ENCODE measurements at places on chromosomes 5 and 9.

DNA sequence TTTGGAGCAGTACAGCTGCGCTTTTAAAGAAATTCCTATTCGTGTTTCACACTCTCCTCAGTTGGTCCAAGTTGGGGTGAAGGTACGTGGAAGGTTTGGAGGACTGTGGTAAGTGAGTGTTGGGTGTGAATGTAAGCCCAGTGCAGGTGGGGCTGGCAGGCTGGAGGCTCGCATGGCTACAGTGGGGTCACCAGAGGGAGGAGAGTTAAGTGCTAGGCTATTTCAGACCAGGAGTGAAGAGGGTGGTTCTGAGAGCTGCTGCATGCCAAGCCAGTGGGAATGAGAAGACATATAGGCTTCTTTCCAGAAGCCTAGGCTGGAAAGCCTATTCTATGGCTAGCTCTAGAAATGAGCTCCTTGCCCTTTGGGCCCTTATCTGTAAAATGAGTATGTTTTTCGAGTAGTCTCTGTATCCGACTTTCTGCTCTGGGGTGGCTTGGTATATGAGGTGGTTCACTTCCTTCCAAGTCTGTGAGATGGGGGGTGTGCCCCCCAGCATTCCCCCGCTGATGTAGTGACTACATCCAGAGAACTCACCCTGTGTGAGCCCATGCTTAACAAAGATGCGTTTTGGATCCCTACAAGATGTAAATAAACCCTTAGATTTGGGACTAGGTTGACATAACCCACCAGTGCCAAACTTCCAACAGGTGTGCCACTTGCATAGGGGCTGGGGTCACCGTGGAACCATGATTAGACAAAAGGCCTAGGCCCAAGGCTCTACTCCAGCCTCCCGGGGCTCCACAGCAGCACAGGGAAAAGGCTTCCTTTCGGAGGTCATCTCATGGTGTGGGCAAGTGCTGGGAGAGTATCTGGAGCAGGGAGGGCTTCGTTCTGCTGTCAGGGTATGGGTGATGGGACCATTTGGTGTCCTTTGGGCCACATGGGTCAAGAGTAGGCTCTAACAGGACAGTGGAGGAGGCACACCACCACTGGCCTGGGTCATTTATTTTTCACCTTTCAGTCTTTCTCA is 2.6 kb downstream of the TCF7 start:
- no peak for DNase-seq

GRCh38 chr9:80175286-80176150 is 603.8 kb downstream of the TLE4 start:
- peak; percentile 55 for DNase-seq

DNA sequence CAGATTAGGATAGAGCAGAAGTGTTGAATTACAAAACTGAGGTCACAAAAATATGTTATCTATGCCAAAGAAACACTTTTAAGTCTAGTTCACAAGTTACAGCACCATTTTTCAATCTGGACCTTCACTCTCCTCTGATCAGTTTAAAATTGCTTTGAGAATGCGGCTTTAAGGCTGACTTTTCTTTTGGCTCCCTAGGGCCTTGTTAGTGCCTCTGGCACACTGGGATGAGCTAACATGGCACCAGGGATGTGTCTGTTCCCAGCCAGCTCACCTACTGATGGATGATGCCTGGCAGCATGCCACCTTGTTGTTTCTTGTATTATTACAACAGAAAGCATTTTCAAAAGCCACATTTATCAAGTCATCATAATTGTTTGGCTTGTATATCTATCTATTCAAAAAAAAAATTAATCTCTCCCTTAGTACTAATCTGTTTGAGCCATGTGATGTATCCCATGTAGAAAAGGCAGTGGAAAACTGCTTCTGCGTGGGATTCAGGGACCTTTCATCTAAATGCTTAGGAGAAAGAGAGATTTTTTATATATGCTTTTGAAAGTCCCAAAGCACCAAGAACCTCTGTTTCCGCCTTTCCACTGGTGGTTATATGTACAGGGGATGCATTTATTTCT is 46.6 kb downstream of the ADAMTSL1 start:
- DNase-seq = no peak

GRCh38 chr5:134510970-134511795 is 14.3 kb upstream of the JADE2 start:
- DNase-seq = no peak

DNA sequence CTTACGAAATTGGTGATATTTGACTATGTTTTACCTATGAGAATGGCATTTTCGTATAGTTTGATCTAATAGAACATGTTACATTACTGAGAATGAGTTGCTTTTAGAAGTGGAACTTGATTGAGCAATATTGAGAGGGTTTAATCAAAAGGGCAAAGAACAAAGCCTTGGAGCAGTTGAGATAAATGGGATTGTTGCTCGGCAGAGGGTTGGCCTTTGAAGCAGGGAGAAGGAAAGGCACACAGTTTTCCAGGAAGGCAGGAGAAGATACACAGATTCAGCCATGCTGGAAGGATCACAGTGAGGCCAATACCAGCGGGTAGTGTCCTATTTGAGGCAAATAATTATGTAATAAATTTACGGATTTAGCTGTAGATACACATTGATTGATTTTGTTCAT is 19.5 kb downstream of the MAN2A1 start:
- no peak for DNase-seq

GRCh38 chr9:134519375-134520070 is 122.1 kb upstream of the COL5A1 start:
- no peak for DNase-seq

DNA sequence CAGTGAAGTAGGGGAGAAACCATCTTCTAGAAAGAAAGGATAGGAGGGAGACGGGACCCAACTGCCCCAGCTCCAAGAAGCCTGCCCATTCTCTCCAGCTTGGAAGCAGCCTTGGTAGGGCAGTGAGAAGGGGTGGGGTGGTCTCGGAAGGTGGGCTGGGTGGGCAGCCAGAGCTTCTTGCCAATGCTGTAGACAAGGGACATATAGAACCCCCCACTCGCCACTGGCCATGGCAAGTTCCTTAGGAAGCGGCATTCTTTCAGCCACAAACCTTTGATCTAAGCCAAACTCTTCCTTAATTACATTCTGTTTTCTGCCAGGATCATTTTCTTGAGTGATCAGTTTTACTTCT is 90.2 kb downstream of the PSD2 start:
- no peak for DNase-seq

- DNase-seq = no peak
Observed at GRCh38 chr5:39505791-39506190, 81.0 kb upstream of the DAB2 start.

DNA sequence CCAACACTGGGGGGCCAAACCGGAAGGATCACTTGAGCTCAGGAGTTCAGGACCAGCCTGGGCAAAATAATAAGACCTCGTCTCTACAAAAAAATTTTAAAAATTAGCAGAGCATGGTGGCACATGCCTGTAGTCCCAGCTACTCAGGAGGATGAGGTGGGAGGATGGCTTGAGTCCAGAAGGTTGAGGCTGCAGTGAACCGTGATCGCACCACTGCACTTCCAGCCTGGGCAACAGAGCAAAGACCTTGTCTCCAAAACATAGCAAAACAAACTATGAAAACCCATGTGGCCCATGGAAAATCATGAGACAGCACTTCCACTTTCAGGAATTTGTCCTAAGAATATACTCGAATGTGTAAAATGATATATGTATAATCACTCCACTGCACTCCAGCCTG is 6.1 kb downstream of the SETX start:
- DNase-seq = no peak

DNA sequence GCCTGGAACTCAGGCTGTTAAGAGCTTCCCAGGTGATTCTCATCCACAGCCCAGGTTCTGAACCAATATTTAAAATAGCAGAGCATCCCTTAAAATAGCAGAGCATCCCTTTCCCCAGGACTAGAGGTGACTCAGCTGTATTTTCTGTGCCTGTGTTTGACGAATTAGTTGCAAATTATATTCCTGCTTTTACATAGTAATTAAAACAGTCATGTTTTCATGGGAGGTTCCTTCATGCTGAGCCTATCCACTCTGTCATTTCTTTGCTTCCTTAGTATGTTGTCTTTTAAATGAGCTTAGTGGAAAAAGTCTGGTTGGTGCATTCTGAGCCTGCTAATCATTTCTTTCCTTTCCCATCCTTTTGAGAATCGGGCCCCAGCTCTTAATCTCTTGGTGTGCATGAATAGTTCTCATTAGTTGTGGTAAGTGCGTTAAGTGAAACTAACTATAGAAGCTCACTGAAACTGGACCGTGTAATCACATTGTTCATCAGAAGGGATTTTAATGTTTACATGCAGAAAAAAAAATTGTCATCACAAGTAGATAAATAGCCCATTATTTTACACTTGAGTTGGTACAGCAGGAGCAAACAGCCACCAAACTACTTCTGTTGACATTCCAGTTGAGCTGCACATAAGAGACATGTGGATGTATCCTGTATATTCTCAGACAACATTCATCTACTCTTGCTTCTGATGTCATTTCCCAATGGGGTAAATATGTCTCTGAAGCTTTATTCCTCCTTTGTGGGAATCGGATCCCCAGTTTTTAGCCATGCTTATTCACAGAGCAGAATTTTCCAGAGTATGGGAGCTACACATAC is 596.9 kb upstream of the WWC1 start:
- DNase-seq = no peak

DNA sequence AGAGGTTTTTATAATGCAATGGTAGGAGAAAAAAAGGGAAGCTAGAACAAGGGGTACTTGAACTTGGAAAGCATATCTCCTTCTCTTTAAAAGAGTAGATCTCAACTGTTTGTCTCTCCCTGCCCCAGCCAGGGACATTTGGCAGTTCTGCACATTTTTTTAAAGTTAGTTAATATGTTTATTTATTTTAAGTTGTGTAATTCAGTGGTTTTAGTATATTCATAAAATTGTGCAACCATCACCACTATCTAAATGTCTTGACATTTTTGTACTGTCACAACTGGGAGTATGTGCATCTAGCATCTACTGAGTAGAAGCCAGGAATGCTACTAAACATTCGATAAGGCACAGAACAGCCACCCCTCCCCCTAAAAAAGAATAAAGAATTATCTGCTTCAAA is 103.5 kb upstream of the DPYSL3 start:
- no peak for DNase-seq

GRCh38 chr5:38667499-38667776 is 111.0 kb upstream of the LIFR start:
- DNase-seq = no peak

DNA sequence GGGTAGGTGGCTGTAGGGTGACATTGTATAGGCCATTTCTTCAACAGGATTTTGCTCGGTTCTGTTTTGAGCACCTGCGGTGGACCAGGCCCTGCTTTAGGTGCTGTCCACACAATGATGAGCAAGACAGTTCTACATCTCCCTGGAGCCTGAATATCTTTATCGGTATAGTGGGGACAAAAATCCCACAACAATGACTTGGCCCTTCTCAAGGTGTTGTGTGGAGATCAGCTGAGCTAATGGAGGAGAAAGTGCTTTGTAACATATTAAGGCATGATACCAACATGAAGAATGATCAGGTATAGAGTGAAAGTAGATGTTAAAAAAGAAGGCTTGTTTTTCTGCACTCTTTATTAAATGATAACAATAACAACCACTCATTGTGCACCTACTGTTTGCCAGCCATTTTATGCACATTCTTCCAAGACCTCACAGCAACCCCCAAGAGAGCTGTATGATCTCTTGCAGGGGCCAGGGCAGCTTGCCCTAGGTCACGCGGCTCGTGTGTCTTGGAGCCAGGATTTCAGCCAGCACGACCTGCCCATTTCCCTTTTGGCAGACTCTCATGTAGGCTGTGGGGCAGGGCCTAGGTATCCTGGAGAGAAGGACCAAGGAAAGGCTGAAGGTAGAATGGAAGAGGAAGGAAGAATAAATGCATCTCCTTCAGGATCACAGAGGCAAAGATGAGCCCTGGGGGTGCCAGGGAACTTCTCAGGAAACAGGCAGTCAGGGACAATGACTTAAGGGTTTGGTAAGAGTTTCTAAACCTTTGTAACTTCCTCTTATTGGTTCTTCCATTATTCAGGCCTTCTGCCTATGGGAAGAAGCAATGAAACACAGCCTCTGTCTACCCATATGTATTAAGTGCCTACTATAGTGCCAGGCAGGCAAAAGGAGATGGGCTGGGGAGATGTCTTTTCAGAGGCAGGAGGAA is 50.0 kb upstream of the PPARGC1B start:
- DNase-seq = no peak

DNA sequence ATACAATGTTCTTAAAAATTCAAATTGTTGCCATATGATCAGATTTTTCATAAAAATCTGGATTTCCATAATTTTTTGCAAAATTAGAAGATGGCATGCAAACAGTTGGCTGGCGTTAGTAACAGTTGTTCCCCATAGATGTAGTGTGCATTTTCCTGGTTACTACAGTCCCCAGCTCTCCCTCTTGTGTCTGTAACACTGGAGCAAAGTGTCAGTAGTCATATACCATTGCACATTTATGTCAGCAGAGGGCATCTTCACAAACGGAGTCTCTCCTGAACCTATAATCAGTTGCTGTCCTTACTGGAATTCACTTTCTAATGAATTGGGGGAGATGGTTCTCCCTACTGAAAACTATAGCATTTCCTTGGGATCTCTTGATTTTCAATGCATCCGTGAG is 44.7 kb upstream of the DMAC1 start:
- peak; percentile 34 for DNase-seq

- no peak for DNase-seq
Observed at GRCh38 chr5:174425271-174425963, 299.0 kb upstream of the MSX2 start.

GRCh38 chr9:99169086-99169485 is 52.7 kb downstream of the ALG2 start:
- DNase-seq = no peak

- peak; percentile 26 for DNase-seq
Observed at GRCh38 chr5:59763541-59763940, 130.0 kb downstream of the PDE4D start.

DNA sequence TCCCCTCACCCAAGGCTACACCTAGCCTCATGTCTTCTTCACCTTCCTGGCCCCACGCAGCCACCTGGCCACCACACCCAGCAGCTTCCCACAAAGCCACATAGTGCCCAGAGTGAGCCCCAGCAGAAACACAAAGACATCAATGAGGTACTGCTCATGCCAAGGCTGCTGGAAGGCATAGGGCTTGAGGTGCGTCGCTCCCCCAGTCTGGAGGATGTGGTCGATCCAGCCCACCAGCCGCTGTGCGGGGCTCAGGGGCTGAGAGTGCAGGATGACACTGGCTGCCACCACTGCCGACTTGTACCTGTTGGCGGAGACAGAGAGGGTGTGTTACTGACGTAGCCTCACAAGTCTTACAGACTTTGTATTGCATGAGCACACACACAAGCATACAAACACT is 15.8 kb upstream of the CAPSL start:
- no peak for DNase-seq

- DNase-seq = no peak
Observed at GRCh38 chr5:143056339-143056704, 286.1 kb downstream of the ARHGAP26 start.

- no peak for DNase-seq
Observed at GRCh38 chr5:87340716-87341115, 72.0 kb downstream of the CCNH start.
